Left kidney (tissue), 8 donors: ENCODE measurements at places on chromosomes 4 and X. TPM values are rescaled to one million over a fixed set of nuclear protein-coding genes. Genes with fewer than 3 reads are reported as not detected.

Gene WDR17
- polyA plus RNA-seq = 16.2 TPM

Gene TCP11X2
- polyA plus RNA-seq = 2.4 TPM

Gene RASL11B
- 40.5 TPM for polyA plus RNA-seq

Gene ADRA2C
- 7.2 TPM for polyA plus RNA-seq

Gene PRRG1
- polyA plus RNA-seq = 21.8 TPM
